ENCODE measurements at places on chromosomes 7 and 10. TPM values are rescaled to one million over a fixed set of nuclear protein-coding genes. Genes with fewer than 3 reads are reported as not detected.

The FKBP6 gene
- not detected for total RNA-seq

DNA sequence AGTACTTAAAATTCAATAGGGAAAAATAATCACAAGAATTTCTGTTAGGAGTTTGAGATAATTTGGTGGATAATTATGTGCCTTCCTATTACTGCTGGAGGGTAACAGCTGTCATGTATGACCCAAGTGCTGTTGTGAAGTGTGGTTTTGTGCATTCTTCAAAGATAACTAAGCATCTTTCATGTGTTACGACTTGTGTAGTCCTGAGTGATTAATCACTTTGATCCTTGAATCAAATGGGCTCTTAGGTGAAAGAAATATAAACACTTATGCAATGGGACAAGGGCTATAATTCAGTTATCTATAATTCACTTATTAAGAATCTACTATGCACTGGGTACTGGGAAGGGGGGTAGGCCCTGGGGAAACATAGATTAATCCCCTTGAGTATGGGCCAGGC, 89.0 kb downstream of the CH25H start:
- no peaks in the 10 kb centered on the region for H3K4me1 ChIP-seq
- no peak overlapping the region for H3K4me3 ChIP-seq
- no peak for DNase-seq
- no peaks in the 10 kb centered on the region for H3K27me3 ChIP-seq
- H3K36me3 ChIP-seq: no peaks in the 10 kb centered on the region

The SPDYE2B gene
- not detected for total RNA-seq

The CYP3A4 gene
- not detected for total RNA-seq

DNA sequence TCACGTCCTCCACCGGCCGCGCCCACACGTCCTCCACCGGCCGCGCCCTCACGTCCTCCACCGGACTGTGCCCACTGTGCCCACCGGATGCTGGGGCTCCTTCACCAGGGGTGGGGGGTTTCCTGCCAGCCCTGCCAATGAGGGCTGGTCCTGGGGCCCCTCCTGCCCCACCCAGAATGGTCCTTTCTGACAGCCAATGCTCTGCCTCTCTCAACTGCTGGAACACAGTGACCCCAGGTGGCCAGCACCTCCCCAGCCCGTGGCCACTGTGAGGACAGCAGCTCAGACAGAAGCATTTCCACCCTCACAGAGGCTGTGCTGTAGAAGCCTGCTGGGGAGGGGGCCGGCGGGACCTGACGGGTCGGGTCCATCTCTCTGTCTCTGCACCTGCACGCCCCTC, 90.1 kb upstream of the DNAAF5 start:
- no peaks in the 10 kb centered on the region for H3K4me1 ChIP-seq
- H3K4me3 ChIP-seq: no peak overlapping the region
- DNase-seq: no peak
- H3K36me3 ChIP-seq: no peaks in the 10 kb centered on the region
- H3K27me3 ChIP-seq: no peaks in the 10 kb centered on the region
- no peak overlapping the region for H3K27ac ChIP-seq

GRCh38 chr10:14020037-14020664, 310.6 kb downstream of the FRMD4A start:
- H3K36me3 ChIP-seq: no peaks in the 10 kb centered on the region
- no peaks in the 10 kb centered on the region for H3K27me3 ChIP-seq
- no peak overlapping the region for H3K4me3 ChIP-seq
- DNase-seq: no peak
